HCEC 1CT (cell line): ENCODE measurements at places on chromosomes 7 and 10.
A peak's percentile ranks its signal among the peaks of the same experiment; 100 is the strongest.

- no peak for DNase-seq
Measured at GRCh38 chr10:49353895-49354566, 41.9 kb downstream of the DRGX start.

GRCh38 chr7:21947056-21947455 lies 1.4 kb upstream of the CDCA7L start:
- no peak for DNase-seq

DNA sequence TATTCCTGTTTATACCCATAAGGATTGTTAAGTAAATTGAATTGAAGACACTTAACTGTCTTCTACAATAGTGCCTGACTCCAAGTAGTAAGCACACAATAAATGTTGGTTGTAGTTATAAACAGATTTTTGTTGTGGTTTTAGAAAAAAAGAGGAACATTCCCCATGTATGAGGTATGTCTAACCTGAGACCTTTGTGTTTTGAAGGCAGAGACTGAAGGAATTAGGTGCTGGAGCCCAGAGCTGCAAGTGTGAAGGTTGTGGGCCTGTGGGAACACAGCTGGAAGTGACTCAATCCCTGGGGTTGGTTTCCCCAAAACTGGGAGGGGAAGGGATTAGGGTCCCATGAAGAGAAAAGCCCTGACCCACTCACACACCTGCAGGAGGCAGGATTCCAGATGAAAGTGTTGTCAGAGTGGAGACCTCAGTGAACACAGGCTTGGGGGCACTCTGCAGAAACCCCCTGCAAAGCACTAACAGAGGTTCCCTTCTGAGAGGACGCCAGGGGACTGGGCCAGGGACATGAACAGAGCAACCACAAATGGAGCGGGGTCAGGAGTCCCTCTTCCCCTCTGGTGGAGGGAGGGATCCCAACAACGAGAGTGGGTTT lies 265.1 kb upstream of the KLF14 start:
- DNase-seq, result peak; percentile 68

DNA sequence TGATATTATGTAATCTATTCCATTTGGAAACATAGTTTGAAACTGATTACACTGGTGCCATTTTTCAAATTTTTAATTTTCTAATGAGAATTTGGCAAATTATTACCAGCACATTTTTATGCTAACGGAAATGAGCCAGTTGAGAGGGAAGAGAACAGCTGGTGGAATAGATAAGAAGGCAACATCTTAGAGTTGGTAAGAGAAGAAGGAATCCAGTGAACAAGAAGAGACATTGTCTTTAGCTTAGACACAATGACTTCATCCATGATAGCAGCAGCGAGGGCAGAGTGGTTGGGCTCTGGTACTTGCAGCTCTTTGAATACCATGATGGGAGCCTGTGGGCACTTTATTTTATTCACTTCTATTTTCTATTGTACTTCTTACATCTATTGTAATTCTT lies 89.6 kb downstream of the CHRM2 start:
- no peak for DNase-seq

DNA sequence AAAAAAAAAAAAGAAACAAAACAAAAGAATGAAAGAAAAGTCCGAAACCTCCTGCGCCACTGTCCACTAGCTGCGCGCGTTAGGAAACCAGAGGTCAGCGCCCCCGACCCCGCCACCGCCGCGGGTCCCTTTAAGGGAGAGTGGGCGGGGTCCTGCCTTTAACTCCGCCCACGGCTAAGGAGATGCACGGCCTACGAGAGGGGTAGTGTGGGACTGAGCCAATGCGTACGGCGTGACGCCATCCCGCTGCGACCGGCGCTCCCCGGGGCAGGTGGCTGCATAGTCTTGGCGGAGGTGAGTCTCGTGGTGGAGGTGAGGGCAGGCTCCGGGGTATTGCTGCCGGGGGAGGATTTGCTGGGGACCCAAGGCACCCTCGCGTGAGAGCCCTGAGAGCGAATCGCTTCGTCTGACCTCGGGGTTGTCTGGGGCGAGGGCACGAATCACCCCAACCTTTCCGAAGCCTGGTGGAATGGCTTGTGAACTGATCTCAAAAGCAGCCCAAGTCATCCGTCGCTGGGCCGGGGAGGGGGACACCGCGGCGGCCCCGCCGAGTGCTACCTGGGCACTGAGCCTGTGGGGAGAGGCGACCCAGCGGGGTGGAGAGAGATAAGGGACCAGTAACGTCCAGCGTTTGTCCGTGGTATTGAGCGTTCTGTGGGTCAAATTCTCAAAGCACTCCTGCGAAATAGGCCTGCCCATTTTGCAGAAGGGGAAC lies at the start of gene MRPS17:
Gene MRPS17, plus strand, starts transcription at position 241 of the 715 bp plus-strand sequence. CDS start 1,319 bp downstream, outside the sequence.
- DNase-seq, result peak; percentile 78

GRCh38 chr10:82736305-82736704 lies 861.3 kb downstream of the NRG3 start:
- no peak for DNase-seq

GRCh38 chr7:49894543-49894942 lies 121.1 kb downstream of the VWC2 start:
- no peak for DNase-seq

DNA sequence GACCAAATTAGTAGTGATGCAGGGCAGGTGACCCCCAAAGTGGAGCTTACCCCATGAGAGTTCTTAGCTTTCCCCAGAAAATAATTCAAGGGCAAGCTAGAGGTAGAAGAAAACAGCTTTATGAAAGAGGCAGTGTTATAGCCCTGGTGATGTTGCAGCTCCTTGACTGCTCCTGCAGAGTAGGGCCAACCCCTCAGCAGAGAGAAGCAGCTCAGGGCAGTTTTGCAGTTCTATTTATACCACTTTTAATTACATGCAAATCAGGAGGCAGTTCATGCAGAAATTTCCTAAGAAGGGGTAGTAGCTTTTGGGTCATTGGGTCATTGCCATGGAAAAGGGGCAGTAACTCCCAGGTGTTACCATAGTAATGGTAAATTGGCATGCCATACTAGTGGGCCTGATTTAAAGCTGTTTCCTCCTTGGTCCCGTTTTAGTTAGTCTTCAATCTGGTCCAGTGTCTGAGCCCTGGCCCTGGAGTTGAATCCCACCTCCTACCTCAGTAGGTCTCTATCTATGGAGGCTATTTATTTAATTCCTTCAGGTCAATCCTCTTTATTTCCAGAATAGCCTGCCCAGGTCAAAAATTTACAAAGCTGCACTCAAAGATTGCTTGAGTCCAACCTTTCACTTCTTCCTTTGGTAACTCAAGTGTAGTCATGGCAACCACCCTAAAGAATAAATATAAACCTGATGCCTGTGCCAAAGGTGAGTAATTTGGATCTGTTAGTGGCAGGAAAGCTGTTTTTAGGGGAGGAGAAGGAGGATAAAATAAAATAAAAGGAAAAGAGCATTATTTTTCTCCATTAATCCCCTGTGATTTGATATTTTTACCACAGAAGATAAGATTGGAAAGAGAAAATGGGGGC lies 29.5 kb downstream of the PLXDC2 start:
- no peak for DNase-seq

DNA sequence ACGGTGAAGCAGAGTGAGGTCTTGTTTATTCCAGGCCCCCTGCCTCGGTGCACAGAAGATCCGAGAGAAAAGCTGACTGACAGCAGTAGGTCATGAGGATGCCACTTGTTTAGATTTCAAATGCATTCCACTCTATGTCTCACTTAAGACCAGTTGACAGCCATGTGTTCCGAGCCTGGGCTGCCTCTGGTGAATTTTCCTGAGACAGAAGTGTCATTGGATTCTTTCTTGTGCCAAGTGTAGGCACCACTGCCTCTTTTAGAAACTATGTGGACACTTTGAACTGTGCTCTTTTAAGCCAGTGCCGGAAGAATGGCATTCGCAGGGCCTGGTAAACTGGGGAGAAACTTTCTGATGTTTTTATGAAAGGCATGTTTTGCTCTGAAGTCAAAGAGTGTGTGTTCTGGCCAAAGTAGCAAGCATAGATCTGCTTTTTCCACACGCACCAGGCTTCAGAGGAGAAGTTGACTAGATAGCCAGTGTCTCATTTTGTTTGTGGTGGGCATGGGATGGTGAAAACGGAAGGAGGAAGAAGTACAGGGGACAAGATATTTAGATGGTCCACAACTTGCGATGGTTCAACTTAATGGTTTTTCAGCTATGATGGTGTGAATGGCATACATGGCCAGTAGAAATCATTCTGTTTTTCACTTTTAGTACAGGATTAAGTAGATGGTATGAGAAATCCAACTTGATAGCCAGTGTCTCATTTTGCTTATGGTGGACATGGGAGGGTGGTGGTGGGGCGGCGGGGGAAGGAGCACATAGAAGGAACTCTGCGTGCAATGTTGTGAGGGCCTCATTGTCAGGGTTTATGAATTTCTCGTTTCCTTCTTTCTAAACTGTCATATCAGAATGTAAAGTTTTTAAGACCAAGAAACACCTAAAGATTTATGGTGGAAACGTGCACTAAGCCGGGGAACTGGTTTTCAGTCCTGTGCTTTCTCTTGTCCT lies 41.5 kb downstream of the CYP17A1 start:
- no peak for DNase-seq

- no peak for DNase-seq
Measured at GRCh38 chr10:95324436-95325268, 33.8 kb upstream of the PDLIM1 start.

DNA sequence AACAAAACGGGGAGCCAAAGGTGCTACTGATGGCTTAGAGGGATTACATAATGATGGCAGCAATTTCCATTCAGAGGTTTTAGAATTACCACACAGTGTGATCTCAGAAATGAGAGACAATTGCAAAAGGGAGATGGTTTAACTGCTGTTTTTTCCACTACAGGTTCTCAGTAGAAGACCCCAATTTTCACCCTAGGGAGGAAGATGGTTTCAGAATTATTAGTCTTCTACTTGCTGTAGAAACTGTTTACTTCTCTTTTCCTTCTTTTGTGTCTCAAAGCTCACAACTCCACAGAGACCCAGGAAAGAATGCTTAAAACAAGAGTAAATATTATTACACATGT lies 226.5 kb downstream of the INHBA start:
- DNase-seq, result no peak

- DNase-seq, result no peak
Measured at GRCh38 chr7:157425137-157425731, 88.4 kb downstream of the DNAJB6 start.
